ENCODE measurements at places on chromosomes 3 and 15.

- no peak for DNase-seq
Measured at GRCh38 chr3:146712806-146713205, 107.7 kb upstream of the PLSCR5 start.

- DNase-seq, result peak; percentile 2
Measured at GRCh38 chr15:79243723-79244122, 38.8 kb upstream of the ANKRD34C start.

- DNase-seq, result no peak
Measured at GRCh38 chr3:53815067-53815466, 31.2 kb downstream of the CHDH start.

- DNase-seq, result no peak
Measured at GRCh38 chr3:123385981-123386380, 62.9 kb downstream of the ADCY5 start.

DNA sequence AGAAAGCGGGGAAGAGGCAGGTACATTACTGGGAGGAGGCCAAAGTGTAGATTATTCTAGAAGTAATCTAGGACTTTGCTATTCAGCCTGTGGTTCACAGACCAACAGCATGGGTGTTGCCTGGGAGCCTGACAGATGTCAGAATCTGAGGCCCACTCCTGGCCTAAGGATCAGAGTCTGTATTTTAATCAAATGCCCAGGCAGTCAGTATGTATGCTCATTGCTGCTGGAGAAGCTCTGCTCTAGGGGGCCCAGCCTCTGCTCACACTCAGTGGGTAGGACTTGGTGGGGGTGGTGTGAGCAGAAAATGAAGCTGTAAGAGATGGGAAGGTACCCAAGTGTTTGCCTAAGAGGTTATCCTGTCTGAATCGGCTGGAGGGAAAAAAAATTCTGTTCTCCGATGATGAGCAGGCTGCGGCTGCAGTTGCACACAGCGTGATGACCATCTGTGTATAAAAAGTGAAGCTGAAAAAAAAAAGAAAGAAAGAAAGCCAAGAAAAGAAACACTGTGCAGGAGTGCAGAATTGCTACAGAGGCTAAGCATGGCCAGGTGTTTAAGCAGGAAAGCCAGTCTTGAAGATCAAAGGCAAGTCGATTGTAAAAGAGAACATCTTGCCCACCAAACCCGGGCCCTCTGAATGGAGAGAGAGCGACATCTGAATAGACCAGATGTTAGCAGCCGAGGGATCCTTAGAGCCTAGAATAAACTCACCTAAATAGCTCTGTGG, 65.2 kb downstream of the EIF4E3 start:
- DNase-seq, result peak; percentile 38

GRCh38 chr3:58025406-58025805, 17.2 kb downstream of the FLNB start:
- no peak for DNase-seq

GRCh38 chr15:36275656-36276055, 303.8 kb upstream of the CDIN1 start:
- no peak for DNase-seq

- DNase-seq, result no peak
Measured at GRCh38 chr3:135756106-135756668, 209.3 kb upstream of the PPP2R3A start.

GRCh38 chr3:123728991-123729390, 144.1 kb upstream of the HACD2 start:
- DNase-seq, result no peak

DNA sequence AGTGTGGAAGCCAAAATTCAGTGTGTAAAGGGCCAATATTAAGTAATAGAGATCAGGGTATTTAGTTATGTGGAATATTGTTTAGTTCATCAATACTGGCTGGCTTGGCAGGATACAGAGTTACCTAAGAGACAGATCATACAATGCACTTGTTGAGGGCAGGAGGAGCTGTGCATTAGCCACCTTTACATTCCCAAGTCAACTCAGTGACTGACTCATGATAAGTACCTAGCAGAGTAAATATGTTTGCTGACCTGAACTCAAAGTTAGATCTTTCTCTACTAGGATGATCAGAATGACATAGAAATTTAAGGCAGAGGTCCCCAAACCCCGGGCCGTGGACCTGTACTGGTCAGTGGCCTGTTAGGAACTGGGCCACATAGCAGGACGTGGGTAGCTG, 3.5 kb upstream of the ABHD17C start:
- DNase-seq, result no peak

DNA sequence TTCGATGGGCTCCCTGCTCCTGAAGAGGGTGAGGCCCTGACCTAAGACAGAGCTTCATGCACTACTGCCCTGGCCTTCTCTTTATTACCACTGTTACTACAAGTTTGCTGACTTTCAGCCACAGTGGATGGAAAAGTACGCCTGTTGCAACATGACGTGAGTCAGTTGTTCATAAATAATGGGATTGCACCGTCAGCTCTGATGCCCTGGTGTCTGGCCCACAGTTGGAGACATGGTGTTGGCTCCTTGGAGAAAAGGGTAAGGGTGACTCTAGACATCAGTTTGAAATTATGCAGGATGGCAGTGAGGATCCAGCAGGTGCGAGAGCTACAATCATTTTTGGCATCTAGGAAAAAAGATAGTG, 5.5 kb downstream of the PAQR5 start:
- DNase-seq, result peak; percentile 97

GRCh38 chr3:197306374-197307086, 8.1 kb upstream of the DLG1 start:
- DNase-seq, result peak; percentile 92

DNA sequence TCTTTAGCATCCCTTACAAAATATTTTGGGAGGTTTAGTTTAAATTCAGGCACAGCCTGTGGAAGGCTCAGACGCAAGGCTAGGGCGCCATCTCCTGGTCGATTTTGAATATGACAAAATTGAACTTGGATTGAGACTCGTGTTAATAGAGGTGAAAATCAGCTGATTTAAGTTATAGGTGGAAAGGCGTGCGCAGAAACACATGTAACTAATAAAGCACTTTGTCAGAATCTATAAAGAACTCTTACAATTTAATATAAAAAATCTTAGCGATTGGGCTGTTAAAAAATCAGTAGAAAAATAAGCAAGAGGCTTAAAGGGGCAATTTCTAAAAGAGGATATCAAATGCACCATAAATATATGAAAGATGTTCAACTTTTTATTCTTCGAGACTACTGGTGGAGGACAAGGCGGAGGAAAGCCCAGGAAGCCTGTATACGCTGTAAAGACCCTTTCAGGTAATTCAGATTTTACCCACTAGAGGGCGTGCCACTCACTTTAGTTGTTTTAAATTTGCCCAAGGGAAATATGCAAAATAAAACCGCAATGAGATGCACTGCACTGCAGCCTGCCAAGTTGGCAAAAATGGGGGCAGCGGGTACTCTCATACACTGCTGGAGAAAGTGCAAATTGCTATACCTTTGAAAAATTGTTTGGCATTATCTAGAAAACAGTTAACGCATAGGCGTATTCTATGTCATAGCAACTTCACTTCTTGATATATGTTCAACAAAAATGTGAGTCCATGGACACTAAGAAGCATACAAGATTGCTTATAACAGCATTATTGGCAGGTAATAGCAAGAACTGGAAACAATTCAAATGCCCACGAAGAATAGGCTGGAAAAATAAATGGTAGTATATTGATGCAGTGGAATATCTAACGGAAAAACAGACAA, 64.7 kb downstream of the SLC30A4 start:
- DNase-seq, result peak; percentile 64

DNA sequence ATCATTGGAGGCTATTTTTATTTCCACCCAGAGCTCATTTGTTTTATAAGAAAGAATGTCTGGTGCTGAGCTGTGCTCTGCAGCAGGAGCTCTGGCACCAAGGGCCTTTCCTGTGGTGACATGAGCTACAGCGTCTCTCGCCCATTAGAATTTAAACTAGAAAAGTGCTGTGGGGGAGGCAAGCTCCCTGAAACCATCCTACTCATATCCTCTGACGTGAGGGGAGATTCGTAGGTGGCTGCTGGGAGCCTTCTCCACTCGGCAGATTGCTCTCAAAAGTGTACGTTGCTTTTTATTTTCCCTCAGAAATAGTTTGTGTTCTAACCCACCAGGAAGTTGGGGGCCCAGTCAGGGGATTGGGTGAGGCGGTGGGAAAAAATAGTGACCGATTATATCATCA, 76.3 kb upstream of the ARHGEF3 start:
- DNase-seq, result peak; percentile 58

GRCh38 chr3:115498898-115499297, 124.4 kb upstream of the GAP43 start:
- DNase-seq, result peak; percentile 12

DNA sequence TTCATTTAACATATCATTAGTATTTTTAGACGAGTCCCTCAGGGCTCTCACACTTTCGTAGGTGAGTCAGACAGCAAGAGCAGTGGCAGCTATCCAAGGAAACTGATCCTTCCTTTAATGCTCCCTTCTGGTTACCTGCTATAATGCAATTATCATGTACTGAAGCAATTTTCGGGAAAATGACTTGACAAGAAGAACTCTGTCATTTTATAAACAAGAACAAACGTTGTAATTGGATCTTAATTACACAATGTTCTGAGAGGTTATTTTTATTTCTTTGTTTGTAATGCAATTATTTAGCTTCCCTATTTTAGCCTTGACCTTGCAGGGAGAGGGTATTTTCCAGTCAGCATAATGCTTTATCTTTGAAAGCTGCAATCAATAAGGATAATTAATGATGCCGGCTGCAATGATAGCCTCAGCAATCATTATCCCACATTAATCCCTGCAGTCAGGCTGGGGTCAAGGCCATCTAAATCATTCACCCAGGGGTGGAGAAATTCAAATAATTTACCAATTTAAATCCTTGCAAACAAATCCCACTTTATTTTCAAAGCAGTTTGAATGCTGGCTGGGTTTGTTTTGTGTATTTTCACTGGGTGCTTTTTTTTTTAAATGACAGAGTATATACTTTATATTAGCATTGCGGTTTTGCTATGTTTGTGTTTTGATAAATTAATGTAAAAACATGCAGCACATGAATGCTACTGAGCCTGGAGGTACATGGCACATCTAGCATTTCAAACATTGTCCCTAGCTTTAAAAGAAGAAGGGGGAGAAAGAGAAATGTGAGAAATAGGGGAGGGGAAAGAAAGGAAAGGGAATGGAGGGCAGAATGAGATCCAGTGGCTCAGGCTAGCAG, 249.9 kb downstream of the SHOX2 start:
- DNase-seq, result no peak

GRCh38 chr15:58933281-58934113, at the start of gene SLTM:
TSS of gene SLTM (minus strand) at chr15:58933679. CDS start at chr15:58933565, 114 bp downstream.
- peak; percentile 92 for DNase-seq

DNA sequence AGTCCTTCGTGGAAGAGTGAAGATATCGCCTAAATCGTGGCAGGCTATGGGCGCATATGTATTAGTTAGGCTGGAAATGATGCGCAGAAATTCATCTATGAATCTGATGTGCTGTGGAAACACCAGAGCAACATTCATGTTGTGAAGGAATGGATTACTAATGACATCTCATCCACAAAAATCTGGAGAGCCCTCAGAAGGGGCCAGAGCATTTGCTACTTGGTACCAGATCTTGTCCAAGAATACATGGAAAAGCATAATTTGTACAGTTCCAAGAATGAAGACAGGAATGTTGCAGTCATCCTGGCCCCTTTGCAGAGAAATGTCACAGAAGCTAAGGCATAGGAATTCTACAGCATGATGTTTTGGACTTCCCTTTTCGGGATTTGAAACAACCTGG, 38.4 kb upstream of the FOXB1 start:
- no peak for DNase-seq

All from amniotic epithelial cell (primary cell).